ENCODE measurements at places on chromosomes 12 and 14.

DNA sequence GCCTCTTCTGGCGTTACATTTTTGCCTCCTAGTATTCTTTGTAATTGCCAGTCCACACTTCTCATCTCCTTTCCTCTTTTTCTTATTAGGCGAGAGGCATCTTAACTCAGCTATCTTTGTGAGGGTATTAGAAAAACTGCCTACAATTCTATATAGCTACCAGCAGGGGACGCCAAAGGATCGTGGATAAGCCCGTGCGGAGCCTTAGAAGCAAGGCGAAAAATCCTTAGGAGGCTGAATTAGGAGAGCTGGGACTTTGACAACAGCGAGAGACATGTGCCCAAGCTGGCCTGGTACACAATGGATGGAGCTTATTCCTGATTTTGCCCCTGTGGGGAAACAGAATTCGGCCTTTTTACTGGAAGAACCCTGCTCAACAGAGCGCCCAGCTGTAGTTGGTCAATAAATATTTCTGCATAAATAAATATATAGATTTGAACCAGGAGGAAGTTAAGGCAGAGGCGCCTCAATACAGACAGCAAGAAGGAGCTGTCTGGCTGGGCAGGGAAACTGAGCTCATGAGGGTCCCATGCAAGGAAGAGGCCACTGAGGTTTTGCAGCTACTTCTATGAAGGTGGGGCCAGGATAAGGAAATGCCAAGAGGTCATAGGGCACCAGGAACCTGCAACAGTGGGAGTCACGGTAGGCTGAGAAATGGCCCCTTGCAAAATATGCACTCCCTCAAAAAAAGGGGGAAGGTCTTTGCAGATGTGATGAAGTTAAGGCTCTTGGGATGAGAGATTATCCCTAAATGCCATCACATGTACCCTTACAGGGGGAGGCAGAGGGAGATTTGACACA is 14.6 kb upstream of the RBM19 start:
- no peak for DNase-seq

- DNase-seq = no peak
Measured at GRCh38 chr14:79602045-79602444, 609.3 kb downstream of the DIO2 start.

GRCh38 chr12:111168009-111168900 is 200.6 kb downstream of the PHETA1 start:
- no peak for DNase-seq

GRCh38 chr12:129186952-129187351 is 333.7 kb downstream of the GLT1D1 start:
- DNase-seq = no peak

- no peak for DNase-seq
Measured at GRCh38 chr14:35043046-35043445, 3.0 kb upstream of the FAM177A1 start.

DNA sequence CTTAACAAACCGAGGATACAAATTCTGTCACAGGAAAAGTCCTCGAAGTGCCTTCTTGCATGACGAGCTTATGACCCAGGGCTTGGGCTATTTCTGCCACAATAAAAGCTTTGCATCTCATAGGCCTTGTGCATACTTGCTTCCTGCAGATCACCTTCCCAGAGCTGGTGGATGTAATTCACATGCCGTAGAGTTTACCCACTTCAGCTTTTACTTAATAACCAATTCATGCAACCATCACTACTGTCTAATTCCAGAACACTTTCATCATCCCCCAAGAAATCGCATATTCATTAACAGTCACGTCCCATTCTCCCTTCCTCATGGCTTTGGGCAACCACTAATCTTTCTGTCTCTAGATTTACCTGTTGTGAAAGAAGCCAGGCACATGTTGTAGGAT is 9.0 kb upstream of the BDKRB1 start:
- DNase-seq = no peak

GRCh38 chr12:57429473-57430111 is 1.3 kb downstream of the R3HDM2 start:
- DNase-seq = no peak

GRCh38 chr14:20730891-20731290 is 14.8 kb upstream of the EDDM3A start:
- no peak for DNase-seq

DNA sequence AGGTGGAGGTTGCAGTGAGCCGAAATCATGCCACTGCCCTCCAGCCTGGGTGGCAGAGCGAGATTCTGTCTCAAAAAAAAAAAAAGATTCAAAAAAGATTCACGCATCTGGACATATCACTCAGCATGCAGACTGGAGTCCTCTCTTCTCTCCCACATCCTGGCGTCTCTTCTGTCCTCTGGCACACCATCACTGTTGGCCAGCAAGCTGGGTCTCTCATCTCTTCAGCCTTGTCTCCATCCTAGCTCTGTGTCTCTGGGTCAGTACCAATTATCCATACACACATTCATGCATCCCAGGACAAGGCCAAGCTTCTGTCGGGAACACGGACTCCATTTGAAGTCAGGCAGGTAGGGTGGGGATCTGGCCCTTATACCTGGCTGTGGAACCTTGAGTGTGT is 105.5 kb upstream of the MAP1LC3B2 start:
- DNase-seq = no peak

DNA sequence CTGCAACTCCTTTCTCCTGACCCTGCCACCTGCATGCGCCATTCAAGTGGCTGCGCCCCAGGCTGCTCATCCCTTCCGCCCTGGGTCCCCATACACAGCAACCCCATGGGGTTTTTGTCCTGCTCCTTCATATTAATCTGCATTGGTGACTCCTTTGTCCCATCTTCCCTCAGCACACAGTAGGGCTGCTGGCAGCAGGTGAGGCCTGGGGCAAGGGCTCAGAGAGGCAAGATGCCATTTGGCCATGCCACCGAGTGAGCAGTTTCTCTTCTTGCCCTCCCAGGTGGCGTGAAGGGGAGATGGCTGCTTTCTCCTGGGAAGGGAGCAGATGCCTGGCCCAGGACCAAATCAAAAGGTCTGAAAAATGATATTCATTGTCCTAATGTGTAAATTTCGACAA is 9.1 kb downstream of the RTL1 start:
- no peak for DNase-seq

DNA sequence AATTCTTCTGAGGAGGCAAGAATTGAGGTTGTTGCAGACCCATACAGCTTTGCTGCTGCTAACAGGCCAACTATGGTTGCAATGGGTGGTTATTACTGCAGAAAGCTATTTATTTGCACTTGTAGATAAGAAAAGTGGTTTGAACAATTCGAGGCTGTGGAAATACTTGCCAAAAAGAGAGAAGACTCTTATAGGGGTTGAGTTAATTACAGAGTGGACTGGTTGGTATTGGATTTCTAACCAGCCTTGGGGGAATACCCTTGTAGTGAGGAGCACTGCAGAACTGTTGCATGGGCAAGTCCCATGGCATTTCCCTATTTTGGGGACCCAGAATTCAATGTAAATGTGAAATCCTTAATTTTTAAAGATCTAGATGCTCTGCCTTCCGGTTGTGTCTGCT is 120.5 kb downstream of the KCNMB4 start:
- DNase-seq = no peak

GRCh38 chr14:68379510-68380328 is 413.1 kb downstream of the ZFP36L1 start:
- DNase-seq = no peak

GRCh38 chr14:96514694-96515093 is 12.5 kb downstream of the PAPOLA start:
- DNase-seq = no peak

- DNase-seq = no peak
Measured at GRCh38 chr12:82873951-82874350, 187.2 kb downstream of the TMTC2 start.

DNA sequence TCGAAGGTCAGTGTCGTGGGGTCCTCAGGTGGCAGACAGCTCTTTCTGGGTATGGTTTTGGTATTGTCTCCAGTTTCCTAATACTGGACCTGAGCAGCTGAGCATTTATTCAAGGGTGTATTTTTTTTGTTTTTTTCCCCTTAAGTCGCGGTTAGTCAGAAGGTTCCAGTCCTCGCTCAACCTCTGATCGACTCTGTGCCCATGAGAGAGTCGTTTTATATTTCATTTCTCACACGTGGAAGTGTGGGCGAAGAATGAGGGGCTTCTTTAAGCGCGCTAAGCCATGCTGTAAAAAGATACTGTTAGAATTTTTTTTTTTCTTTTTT is 499 bp downstream of the MIPOL1 start:
- no peak for DNase-seq

- DNase-seq = no peak
Measured at GRCh38 chr12:96236221-96236822, 42.1 kb downstream of the ELK3 start.

GRCh38 chr12:110004598-110004997 is 5.4 kb downstream of the ANKRD13A start:
- DNase-seq = no peak

GRCh38 chr12:100171248-100171647 is 28.6 kb upstream of the BLTP3B start:
- DNase-seq = no peak

DNA sequence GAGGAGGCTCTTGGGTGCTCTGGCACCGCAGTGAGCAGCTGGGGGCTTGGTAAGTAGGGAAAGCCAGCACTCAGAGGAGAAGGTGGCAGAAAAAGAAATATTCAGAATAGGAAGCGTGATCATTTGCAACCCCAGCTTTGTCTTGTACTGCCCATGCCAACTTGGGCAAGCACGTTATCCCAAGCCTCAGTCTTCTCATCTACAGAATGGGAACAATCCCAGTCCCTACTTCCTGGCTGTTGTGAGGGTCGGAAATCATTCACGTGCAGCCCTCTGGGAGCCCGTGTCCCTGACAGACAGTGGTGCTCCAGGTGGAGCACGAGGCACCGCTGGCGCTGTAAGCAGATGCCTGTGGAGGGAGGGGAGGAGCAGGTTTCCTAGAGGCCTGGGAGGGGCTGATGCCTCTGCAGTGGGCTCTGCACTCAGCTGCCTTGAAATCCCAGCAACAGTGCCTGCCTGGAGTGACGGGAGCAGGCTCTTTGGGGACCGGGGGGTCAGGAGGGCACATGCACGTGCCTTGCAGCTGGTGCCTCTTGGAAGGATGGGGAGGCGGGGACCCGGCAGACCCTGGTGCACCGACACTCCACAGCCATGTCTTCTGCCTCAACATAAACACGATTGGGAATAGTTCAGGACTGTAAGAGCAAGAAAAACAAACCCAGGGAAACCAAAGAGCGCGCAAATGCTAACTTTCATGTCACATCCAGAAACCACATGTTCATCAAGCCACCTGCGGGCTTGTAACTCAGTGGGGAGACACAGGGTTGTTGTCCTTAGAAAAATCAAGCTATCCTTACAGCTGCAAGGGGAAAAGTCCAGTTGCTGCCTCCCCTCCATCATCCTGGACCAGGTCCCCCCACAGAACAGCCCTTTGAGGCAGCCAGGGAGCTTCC is 86.5 kb upstream of the DIO3 start:
- DNase-seq = no peak

GRCh38 chr14:61153914-61154545 is 127.1 kb downstream of the TMEM30B start:
- DNase-seq = no peak

DNA sequence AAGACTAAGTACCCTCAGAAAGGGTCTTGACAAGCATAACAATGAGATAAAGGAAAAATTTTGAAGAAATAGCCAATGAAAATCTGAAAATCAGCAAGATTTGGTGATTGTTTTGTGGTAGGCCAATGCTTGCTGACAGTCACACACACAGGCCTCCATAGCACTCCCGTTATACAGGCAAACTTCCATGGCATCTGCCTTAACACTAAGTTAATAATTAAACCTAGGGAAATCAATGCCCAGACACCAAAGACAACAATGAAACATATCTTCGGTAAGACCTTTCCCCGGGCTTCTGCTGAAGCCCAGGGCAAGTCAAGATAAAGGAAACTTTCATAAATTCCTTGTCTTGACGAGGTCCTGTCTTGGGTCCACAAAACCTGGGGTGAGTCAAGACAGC is 18.6 kb upstream of the RERGL start:
- DNase-seq = no peak

GRCh38 chr14:102184316-102185035 is 44.8 kb downstream of the WDR20 start:
- DNase-seq = no peak

DNA sequence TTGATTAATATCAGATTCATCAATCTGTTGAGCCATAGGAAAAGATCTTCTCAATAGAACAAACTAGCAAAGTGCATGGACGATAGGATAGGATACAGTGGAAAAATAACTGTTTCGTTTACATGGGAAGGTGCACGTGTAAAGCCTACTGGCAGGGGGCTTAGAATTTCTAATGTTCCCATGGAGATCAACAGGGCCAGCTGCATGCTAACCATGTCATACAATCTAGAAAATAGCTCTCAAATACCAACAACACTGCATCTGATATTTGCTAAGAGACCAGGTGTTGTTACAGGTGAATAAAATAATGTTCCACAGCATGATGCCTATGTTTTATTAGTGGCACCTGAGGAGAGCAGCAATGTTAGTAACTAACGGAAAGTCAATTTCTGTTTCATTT is 72.5 kb downstream of the ACSS3 start:
- no peak for DNase-seq

DNA sequence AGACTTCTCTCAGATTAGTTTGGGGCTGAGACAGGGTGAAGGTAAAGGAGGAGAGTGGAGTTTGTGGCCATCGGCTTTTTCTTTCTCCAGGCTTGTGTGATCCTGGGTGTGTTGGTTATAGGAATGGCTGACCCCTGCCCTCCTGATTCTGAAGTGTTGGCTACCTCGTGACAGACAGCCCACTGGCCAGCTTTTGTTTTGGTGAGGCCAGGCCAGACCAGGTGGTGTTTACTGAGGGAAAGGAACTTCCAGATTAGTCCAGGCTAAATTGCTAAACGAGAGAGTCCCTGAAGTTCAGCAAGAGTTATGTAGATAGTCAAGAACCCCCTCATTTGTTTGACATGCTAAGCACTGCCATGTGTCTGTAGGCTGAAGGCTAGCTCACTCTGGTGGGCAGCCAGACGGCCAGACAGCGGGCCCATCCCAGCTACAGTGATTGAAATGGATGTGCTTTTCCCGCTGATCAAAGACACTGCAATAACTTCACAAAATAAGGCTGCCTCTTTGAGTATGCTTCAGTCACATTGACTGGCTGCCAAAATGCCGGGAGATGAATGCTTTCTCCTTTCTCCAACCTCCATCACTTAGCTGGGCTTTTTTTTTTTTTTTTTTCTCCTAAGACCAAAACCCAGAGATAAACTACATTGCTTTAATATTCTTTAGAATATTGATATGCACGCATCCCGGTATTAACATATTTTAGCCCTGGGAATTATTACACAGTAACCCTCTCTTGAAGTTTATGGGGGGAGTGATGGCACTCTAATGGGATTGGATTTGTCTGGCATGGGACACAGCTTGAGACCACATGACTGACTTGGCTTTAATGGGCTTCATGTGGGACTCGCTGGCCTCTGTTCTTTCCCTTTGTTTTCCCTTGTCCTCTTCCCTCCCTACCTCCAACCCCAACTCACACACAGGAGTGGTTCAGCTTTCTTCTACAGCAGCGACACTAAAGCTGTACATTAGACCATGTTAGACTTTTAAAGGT is 76.9 kb downstream of the SMOC1 start:
- no peak for DNase-seq
